ENCODE measurements at places on chromosomes 16 and 17.

- no peak for DNase-seq
Measured at GRCh38 chr16:48105976-48106375, 49.8 kb downstream of the ABCC12 start.

DNA sequence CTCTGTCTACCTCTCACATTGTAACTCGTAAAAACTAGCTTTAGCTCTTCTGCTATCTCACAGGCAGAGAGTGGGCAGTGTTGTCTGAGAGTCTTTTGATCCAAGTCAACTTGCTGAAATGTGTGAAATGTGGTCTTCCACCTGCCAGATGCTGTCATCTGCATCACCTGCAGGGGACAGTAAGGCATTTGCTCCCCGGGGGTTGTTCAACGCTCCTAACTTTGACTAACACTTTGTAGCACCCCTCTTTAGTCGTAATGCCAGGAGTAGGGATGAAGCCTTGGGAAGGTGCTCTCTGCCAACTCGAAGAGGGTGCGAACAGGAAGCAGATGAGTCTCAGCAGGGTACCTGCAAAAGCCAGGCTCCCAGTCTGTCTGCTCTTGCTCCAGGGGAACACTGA, 36.1 kb downstream of the SNX11 start:
- DNase-seq, result no peak

- DNase-seq, result no peak
Measured at GRCh38 chr16:52035436-52035835, 511.5 kb downstream of the TOX3 start.

- DNase-seq, result no peak
Measured at GRCh38 chr17:6413065-6413464, 21.9 kb downstream of the AIPL1 start.

- DNase-seq, result no peak
Measured at GRCh38 chr17:4648741-4649140, 7.3 kb upstream of the ALOX15 start.

GRCh38 chr16:65323655-65324237, 201.9 kb upstream of the CDH11 start:
- no peak for DNase-seq

GRCh38 chr16:2777903-2778629, 986 bp upstream of the ELOB start:
- DNase-seq, result no peak

- no peak for DNase-seq
Measured at GRCh38 chr17:55783684-55784245, 32.9 kb downstream of the PCTP start.

GRCh38 chr16:68743664-68744063, 6.6 kb downstream of the CDH1 start:
- no peak for DNase-seq

- no peak for DNase-seq
Measured at GRCh38 chr17:62668091-62668804, 40.8 kb downstream of the MRC2 start.

DNA sequence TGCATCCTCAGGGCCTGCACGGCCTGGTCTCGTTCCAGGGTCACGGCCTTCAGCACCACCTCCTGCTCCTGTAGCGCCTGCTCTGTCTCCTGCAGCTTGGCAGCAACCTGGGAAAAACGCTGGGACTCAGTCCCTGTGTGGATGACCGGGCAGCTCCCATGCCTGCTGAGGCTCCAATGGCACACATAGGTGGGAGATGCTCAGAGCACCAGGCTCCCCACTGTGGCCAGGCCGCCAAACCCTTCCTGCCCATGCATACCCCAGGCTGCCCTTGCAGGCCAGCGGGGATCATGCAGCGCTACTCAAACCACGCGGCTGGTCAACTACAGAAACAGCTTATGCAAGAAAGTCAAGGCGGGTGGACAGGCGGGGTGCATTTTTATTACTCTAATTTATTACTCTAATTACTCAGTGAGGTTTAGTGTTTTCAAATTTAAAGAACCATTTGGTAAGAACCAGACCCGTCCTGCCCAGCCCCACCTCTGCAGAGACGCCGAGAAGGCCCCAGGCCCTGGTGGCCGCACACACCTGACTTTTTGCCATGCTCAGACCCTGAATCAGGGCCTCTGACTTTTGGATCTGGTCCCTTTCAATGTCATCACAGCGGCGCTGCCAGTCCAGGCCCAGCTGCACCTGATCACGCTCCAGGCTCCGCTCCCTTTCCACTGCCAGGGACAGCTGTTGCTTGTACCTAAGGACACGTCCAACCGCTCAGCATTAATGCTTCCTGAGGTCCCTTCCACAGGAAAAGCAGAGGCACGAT, 34.0 kb downstream of the CCDC57 start:
- DNase-seq, result no peak

- no peak for DNase-seq
Measured at GRCh38 chr17:8057691-8058114, 18.8 kb downstream of the ALOX15B start.

- no peak for DNase-seq
Measured at GRCh38 chr16:29852654-29853053, 10.4 kb downstream of the CDIPT start.

- DNase-seq, result no peak
Measured at GRCh38 chr16:30355954-30356308, 823 bp upstream of the CD2BP2 start.

- no peak for DNase-seq
Measured at GRCh38 chr17:3965118-3965800, 1.0 kb upstream of the ATP2A3 start.

GRCh38 chr17:61981323-61981722, 53.5 kb upstream of the INTS2 start:
- DNase-seq, result no peak

- no peak for DNase-seq
Measured at GRCh38 chr16:85425074-85425662, 188.0 kb upstream of the GSE1 start.

- DNase-seq, result no peak
Measured at GRCh38 chr17:7977039-7977438, 25.4 kb upstream of the GUCY2D start.

GRCh38 chr16:68242926-68243858, 2.0 kb upstream of the PLA2G15 start:
- DNase-seq, result no peak

DNA sequence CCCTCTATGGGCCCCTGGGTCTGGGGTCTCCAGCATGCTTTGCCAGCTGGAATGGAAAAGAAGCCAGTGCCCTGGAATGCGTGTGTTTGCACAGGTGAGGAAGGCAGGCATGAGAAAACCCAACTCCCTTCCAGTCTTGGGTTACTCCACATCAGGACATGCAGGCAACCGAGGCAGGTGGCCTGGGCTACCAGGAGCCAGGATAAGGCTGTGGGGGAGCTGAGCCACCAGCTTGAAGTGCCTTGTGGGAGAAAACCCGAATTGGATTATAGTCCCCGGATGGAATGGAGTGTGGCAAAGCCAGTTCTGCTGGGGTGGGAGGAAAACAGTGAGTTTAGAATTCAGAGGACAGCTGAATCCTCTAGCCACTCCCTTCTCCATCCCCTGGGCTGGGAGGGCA, 7.2 kb downstream of the SRCIN1 start:
- DNase-seq, result no peak

- DNase-seq, result no peak
Measured at GRCh38 chr17:31357839-31358394, 33.6 kb upstream of the RAB11FIP4 start.

GRCh38 chr16:8355675-8356074, 234.6 kb downstream of the TMEM114 start:
- no peak for DNase-seq

GRCh38 chr17:29731589-29731929, 108.8 kb upstream of the CORO6 start:
- DNase-seq, result no peak

DNA sequence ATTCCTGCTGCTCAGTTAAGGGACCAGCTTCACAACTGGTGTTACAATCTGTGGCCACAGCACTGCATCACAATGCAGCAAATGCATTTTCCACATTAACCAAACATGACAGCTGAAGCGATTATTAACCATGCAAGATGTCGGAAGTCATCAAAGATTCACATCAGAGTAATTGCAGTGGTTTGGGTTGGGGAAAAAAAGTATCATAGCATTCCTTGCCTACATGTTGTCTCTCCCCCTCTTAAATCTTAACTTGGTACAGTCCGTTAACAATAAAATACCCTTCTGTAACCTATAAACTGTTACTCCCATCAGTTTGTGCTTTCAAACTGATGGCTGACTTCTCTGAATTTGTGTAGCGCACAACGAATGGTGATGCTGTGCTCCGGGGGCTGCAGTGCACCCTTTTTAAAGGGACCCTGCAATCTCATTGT, 51.6 kb downstream of the NUP93 start:
- DNase-seq, result no peak

GRCh38 chr17:305090-305976, 47.3 kb downstream of the RPH3AL start:
- no peak for DNase-seq

GRCh38 chr17:6969323-6969726, 26.5 kb upstream of the ALOX12 start:
- no peak for DNase-seq

DNA sequence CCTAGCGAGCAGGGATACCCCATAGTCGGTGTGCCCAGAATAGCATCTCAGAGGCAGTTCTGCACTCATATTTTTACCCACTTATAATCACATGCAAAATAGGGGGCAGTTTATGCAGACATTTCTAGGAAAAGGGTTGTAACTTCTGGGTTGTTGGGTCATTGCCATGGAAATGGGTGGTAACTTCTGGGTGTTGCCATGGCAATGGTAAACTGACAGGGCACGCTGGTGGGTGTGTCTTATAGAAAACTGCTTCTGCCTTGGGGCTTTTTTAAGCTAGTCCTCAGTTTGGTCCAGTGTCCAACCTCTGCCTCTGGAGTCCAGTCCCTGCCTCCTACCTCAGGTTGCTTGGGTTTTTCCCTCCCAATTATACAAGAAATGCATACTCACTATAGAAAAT, 7.4 kb upstream of the SPAG9 start:
- no peak for DNase-seq

- DNase-seq, result no peak
Measured at GRCh38 chr17:39677542-39678339, 9.5 kb downstream of the PNMT start.

DNA sequence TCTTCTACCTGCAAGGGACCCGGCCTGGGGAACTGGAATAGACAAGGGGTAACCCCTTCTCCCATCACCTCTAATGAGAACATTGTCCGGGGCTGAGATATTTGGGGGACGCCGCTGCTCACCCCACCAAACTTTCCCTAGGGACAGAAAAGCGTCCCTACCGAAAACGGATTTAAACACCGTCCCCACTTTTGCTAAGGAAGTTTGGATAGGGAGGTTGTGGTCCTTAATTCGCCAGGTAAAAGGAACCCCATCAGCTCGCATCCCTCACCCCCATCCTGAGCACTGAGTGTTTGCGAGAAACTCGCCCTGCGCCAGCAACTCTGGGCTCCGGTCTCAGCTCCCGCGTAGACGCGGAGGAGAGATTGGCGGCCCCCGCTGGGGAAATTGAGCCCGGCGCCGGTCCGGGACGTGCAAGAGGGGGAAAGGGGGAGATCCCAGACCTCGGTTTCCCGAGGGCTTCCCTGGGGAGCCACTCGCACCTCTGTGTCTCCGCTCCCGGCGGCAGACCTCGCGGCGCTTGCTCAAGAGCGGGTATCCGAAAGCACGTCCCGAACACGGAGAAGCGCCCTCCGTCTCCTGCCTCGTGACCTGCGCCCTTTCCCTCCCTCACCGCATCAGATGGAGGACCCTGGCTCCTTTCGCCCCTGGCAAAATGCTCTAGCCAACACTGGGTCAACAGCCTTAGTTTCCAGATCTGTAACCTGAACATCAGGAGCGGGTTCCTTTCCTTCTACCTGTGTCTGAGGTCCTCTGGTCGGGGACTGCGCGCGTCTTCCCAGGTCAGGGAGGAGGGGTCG, 3.1 kb upstream of the SOX9 start:
- DNase-seq, result no peak
